CD4-positive, alpha-beta T cell treated with Interleukin-17A for 4 hours (primary cell): ENCODE measurements at places on chromosomes 16 and 17.

DNA sequence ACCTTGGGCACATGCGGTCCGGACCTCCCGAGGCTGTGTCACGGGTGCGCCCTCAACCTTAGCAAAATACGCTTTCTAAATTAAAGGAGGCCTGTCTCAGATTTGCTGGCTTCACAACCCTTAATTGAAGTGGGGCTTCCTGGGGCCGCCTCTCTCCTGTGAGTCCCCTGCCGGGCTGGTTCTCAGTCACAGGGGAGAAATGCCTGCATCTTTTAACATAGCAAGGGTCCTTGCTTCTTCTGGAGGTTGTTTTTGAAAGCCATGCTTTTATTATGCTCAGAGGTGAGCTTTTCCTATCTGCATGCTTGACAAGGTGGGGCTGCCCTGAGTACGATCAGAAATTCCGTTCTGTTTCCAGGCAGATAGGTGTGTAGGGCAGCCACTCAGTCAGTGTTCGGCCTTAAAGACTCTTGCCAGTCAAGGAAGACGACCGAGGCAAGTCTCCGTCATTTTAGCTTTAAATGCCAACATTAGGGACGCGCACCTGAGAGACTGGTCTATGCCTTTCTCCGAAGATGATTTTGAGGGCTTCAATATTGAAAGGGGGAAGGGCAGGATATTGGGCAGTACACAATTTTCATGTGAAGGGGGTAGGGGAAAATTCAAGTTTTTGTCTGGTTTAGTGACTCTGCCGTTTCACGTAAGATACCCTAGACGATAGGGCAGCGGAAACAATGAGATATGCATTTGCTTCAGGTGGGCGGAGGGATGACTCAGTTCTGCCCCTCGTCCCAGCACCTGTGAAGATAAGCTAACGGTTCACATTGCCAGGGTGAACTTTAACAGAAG is 5.5 kb upstream of the SLC7A5 start:
- DNase-seq: peak; percentile 73

- no peak for DNase-seq
Measured at GRCh38 chr16:82456683-82457082, 170.1 kb upstream of the CDH13 start.

GRCh38 chr16:71230122-71230845 is at the start of gene HYDIN:
HYDIN (minus strand) TSS chr16:71230722; CDS start chr16:71186895, 43,827 bp downstream.
- no peak for DNase-seq

DNA sequence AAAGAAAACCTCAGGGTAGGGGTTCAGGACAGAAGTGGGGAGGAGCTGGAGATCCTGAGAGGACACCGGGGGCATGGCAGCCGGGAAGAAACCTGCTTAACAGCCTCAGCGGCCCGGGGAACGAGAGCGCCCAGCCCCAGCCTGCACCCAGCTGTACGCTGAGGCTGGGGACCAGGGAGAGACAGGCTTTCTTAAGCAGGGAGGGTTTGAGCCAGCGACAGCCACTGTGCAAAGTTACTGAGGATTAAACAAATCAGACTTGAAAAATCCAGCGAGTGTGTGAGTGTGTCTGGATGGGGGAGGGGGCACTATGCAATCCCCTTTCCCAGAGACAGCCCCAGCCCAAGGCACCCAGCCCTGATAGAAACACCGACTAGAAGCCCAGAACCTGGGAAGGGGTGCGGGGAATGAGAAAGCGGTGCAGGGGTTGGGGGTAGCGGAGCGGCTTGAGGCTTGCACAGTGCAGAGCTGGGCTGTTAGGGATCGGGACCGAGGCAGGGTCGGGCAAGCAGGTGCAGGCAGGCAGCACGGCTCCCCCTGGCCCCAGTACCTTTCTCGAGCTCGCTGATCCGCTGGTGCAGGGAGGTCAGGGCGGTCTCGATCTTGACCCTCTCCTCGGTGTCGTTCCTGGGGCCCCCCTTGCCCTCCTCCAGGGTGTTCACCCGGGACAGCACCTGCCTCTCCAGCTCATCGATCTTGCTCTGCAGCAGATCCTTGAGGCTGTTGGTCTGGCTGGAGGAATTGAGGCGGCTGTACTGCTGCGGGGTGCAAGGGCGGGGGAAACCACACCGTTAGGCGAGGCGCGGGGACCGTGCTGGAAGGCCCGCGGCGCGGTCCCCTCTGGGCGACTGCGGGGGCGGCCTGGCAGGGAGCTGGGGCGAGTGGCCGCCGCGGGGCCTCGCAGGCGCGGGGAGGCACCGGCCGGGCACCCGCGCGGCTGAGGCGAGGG is 1.2 kb downstream of the NPTX1 start:
- no peak for DNase-seq

DNA sequence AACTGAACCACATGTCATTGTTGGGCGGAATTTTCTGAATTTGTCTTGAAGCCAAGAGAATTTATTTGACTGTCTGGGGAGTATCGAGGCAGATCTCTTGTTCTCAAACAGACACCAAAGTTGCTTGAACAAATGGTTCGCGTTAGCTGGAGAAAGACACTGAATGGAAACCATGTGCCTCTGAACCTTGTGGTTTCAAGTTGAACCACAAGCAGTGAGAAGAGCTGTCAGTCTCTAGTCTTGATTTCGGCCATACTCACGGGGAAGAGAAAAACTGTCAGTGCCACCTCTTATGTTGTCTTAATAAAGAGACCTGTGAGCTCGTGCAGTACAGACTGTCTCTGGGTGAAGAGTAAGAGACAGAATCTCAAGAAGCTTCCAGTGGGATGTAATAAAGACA is 886.5 kb upstream of the SOX9 start:
- DNase-seq: no peak

DNA sequence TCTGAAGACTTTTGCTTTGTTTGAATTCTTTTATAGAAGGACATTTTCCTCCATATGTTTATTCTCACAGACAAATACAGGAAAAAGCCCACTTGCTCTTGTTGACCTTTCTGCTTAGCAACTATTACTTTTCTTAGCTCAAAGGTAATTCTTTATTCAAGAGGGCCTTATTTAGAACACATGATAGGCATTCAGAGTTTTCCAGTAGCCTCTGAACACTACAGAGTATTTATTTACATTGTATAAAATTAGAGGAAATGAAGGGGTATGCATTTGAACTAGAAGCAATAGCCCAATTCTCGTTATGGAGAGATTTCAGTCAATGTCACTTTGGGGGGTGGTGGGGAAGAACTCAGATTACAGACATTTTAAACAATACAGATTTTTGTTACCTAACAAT is 581.7 kb downstream of the KCNJ2 start:
- DNase-seq: no peak

DNA sequence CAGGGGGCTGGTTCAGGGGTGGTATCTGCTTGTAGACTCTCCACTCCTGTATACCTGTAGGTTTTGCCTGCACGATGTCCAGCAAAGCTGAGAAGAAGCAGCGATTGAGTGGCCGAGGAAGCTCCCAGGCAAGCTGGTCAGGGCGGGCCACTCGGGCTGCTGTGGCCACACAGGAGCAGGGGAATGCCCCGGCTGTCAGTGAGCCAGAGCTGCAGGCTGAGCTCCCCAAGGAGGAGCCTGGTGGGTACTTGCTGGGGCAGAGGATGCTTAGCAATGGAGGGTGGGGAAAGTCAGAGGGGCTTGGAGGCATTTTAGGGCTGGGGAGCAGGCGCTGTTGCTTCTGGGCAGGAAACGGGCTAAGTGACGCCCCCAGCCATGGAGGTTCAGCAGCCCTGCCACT is 2.1 kb downstream of the DNAH2 start:
- no peak for DNase-seq

DNA sequence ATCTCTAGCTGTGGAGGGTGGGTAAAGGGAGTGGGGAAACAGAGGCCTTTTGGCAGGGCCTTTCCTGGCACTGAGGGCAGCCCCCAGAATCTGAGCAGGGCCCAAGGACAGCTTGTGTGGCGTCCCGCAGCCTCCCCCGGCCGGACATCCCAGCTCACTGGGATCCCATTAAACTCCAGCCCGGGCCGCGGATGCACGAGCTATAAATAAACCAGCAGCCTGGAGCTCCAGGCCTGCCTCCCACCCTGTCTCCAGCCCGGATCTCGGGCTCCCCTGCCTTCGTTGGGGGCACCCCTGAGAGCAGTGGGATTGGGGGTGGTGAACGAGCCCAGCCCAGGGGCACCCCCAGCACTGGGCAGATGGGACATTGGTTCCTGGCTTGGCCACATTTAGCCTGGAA is 13.8 kb upstream of the AATK start:
- DNase-seq: no peak

DNA sequence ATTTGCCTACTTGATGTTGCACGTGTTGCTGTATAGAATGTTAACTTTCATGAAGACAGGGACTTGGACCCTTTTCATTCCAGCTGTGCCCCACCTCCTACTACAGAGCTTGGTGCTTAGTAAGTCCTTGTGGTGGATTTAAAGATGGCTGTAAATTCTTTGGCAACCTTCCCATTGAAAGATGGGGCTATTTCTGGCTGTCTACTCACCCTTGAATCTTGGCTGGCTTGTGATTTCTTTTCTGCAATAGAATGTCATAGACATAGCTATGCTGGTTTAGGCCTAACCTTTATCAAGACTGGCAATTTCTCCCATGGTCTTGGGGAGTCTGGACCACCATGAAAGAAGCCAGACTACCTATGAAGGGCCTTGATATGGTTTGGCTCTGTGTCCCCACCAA is 59.0 kb downstream of the ACSM2A start:
- no peak for DNase-seq
